ENCODE measurements at places on chromosomes 13 and 19. TPM values are rescaled to one million over a fixed set of nuclear protein-coding genes. Genes with fewer than 3 reads are reported as not detected.

GRCh38 chr13:78764665-78765064, 105.7 kb upstream of the OBI1 start:
- no peak for ATAC-seq

GRCh38 chr19:52464798-52465470, 11.6 kb downstream of the ZNF578 start:
- no peak for ATAC-seq

DNA sequence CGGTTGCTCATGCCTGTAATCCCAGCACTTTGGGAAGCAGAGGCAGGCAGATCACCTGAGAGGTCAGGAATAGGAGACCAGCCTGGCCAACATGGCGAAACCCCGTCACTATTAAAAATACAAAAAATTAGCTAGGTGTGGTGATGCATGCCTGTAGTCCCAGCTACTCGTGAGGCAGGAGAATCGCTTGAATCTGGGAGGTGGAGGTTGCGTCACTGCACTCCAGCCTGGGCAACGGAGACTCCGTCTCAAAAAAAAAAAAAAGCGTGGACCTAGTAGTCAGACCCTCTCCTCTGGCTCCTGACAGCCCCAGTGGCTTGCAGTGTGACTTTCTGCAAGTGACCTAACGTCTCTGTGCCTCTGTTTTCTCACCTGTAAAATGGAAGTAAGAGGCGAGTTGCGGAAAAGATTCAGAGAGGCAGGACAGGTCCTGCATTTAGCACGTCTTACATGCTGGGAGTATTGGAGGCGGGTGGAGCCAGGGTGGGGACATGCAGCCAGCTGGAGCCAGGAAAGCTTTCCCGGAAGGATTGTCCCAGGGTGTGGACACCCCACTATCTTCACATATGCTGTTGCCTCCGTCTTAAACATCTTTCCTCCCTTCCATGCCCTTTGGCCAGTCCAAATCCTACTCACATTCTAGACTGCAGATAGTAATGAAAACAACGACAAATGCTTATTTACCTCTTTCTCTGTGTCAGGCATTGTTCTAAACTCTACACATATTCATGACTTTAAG, 2.9 kb downstream of the TUBB4A start:
- ATAC-seq, result no peak

- no peak for ATAC-seq
Observed at GRCh38 chr13:78460176-78460575, 143.2 kb downstream of the POU4F1 start.

- peak; percentile 77 for ATAC-seq
Observed at GRCh38 chr13:29925457-29926097, 75.2 kb upstream of the UBL3 start.

Gene CDX2
- not detected for total RNA-seq

Measured in gastroesophageal sphincter (tissue), 4 donors.